ENCODE measurements at places on chromosomes 12 and 14.

- no peak for DNase-seq
These were observed 27.4 kb upstream of the BATF start for GRCh38 chr14:75494896-75495295.

DNA sequence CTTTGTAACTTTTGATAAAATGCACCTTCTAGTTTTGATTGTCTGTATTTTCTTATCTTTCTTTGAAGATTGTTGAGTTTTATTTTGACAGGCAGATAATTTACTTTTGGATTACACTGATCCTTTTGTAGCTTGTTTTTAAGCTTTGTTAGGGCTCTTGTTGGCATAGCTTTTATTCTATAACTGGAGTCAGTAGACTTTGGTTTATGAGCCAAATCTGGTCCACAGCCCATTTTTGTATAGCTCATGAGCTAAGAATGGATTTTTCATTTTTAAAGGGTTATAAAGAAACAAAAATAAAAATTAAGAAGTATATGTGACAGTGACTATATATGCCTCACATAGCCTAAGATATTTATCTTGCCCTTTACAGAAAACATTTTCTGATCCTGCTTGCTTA, 142.3 kb downstream of the FUT8 start:
- no peak for DNase-seq

DNA sequence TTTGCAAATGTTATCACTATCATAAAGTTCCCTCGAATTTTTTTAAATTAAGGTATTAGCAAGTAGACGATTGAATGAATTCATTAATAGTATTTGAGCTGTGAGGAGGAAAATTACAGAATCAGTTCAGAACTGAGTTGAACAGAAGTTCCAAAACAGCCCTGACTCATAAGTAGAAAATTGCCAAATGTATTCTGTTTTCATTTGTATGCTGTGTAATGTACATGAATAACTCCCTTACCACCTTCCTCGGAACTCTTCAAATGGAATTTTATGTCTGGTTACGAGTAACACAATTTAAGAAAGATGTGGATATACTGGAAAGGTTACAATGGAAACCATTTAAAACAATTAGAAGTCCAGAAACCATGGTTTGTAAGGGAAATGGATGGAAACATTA, 283.3 kb upstream of the FAR2 start:
- no peak for DNase-seq

- DNase-seq = no peak
These were observed 13.8 kb downstream of the DTX1 start for GRCh38 chr12:113070117-113070906.

GRCh38 chr14:88541324-88541723, 13.5 kb downstream of the PTPN21 start:
- no peak for DNase-seq

DNA sequence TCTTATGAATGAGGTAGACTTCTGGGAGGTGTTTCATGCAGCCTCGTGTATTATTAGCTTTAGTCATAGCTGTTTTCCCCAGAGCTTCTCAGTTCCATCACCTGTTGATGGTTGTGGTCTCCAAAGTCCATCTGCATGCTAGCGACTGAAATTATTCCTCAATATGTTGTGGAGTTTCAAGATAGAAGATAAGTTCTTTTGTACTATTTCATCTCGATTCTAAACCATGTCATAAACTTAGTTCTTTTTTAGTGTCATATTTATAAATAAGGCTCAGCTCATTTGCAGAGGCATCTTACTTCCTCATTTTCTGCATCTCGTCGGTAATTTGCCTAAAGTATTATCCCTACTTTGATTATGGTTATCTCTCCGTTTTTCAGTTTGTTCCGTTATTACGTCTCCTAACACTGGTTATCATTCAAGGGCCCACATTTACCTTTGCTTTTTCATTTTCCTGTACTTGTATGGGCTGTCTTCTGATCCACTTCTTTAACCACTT, 119.1 kb downstream of the ITPR2 start:
- no peak for DNase-seq

DNA sequence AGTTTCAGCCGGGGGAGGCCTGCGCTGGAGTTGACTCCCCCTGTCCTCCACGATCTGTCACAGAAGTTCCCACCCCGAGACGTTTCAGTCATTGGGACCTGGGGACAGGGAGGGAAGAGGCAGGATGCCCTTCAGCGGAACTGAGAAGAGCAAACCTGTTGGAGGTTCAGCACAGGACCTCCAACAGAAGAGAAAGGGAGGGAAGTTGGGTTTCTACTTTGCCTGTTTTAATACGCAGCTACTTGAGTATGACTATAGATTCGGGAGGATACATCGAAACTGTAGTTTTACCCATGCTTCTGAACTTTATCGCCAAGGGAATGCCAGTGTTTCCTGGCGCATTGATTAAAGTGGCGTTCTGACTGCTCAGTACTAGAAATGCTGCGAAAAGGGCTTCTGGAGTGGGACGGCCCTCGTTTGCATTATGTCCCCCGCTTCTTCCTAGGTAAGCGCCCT, 2.3 kb upstream of the DUSP6 start:
- no peak for DNase-seq

- DNase-seq = peak; percentile 14
These were observed 36.2 kb upstream of the MDM1 start for GRCh38 chr12:68368327-68368726.

DNA sequence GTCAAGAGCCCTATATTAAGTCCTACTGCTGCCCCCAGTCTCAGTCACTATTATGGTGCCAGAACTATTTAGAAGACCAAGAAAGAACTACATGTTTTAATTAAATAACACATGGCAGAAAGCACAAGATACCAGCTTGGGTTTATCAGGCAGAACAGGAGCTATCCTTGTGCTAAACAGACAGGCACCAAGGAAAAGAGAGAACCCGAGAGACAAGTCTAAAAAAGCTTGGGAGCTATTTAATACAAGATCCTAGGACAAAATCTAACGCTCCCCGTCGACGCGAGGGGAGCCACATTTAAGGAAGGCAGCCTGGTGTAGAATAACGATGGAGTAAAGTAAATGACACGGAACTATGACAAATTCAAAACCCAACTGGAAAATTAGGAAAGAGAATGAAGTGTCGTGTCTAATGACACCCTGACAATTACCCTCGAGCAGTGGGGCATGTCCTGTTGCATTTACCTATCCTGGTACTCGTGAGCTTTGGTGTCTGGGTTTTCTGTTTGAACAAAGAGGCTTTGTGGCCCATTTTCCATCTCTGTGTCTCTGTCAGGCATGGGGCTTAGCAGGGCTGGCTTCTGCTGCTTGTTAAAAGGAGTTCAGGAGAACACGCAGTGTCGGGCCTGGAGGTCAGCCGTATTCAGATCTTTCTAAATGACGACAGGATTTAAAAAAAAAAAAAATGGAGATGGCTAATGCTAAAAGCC, 140.6 kb downstream of the ETNK1 start:
- DNase-seq = no peak

DNA sequence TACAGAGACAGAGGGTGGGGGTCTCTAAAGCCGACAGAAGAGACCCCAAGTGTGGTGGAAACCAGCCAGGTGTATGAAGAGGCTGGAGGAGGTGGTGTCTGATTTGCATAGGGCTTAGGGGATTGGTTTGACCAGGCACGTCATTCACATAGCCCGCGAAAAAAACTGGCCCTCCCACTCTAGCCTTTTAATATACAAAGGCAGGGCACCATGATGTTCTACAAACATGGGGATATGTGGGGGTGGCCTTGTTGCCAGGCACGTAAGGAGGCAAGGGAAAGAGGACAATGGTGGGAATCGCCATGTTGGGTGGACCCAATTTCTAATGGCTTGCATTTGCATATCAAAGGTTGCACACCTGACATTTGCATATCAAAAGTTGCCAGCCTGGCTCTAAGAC, 13.2 kb downstream of the LALBA start:
- no peak for DNase-seq

DNA sequence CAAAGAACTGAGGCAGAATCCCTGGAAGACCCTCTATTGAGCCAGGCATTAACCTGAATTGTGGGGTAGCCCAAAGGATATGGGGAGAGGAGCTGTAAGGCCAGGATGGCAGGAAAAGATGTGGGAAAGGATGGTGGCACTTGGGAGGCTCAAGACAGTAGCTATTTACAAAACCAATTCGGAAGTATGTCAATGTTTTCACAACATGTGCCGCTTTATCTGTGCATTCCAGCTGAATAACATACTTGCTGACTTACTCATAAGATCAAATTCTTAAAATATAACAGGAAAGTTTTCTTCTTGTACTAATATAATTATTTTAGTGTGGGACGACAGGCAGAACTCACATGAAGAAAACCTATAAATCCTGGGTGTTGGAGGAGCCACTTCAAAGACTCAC, 10.6 kb downstream of the BBS10 start:
- DNase-seq = no peak

- DNase-seq = no peak
These were observed 377 bp upstream of the BCL7A start for GRCh38 chr12:122021193-122021821.

DNA sequence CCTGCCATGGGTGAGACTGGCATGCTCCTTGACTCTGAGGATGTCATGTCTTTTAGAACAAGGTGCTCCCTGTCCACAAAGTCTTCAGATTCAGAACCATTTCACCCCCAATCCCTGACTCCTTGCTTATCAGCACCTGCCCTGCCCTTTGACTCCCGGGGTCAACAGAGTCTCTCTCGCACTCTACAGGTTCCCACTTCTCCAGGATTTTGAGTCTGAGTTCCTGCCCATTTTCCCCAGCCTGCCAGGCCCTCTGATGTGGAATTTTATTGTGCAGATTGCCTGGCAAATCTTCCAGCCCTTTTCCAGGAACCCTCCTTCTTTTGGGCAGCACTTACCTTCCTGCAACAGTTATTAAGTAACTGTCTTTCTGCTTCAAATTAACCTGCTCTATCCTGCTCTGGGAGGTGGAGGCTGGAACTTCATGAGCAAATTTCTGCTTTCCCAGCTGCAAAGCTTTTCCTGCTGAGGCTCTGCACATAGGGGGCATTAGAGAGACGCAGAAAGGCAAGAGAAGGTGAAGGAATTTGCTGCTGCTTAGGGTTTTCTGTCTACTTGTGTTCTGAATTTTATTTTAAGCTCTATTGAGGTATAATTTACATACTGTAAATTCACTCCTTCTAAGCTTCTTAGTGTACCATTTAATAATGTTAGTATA, 259.1 kb downstream of the PCNX1 start:
- DNase-seq = no peak

DNA sequence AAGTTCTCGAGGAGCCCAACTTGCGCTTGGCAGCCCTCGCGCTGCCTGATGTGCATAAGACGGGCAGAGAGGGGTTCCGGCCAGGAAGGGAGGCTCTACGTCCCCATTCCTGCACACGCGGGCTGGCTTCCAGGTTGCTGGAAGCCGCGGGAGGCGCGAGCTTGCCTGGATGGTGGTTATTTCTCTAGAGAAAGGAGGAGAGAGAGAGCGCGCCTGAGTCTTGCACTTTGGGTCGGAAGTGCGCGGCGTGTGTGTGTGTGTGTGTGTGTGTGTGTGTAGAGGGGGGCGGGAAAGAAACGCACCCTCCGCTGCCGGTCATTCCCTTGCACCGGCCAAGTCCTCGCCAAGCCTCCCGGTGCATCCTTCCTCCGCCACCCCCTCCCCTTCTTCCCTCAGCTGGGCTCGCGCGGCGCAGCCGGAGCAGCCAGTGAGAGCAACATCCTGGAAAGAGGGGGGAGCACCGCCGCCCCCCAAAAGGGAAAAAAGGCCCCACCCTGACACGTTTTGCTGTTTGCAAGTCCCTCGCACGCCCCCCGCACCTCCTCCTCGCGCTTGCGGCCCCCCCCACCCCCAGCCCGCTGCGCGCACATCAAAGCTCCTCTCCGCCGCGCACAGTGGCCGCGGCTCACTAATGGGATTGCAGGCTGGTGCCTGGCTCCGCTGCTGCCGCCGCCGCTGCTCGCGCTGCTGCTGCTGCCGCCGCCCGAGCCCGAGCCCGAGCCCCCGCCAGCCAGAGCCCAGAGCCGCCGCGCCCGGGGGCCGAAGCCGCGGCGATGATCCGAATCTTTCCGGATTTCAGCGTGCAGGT, 4.4 kb upstream of the NPAS3 start:
- no peak for DNase-seq

DNA sequence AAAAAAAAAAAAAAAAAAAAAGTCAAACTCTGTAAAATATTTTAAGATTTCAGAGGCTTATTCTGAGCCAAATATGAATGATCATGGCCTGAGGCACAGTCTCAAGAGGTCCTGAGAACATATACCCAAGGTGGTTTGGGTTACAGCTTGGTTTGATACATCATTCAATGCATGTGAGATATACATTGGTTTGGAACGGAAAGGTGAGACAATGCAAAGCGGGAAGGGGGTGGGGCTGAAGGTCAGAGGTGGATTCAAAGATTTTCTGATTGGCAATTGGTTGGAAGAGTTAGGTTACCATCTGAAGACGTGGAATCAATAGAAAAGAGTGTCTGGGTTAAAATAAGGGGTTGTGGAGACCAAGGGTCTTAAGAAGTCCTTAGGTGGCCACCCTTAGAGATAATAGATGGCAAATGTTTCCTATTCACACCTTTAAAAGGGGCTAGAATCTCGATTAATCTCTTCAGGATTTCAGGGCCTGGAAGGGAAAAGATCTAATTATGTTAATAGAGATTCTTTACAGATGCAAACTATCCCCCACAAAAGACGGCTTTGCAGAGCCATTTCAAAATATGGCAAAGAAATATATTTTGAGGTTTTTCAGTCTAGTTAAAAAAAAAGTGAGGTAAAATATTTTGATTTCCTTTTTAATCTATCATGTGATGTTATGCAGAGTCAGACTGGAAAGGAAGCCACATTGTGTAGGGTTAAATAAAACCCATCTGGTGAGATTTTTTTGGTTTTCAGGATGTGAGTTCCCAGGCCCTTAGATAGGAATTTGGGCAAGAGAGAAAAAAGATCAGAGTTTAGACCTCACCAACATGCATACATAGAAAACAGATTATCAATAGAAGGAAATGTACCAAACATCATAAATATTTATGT, 173.8 kb upstream of the CNOT2 start:
- no peak for DNase-seq

GRCh38 chr14:68230950-68231717, 411.6 kb downstream of the RAD51B start:
- DNase-seq = no peak

DNA sequence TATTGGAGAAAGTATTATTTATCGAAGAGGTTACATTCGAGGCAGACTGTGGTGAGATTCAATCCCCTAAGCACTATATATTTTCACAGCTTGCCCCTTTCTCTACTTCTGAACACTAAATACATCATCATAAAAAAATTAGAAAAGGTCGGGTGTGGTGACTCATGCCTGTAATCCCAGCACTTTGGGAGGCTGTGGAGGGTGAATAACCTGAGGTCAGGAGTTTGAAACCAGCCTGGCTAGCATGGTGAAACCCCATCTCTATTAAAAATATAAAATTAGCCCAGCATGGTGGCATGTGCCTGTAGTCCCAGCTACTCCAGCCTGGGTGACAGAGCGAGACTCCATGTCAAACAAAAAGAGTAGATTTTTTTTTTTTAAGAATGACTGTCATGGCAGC, 70.6 kb upstream of the MYF6 start:
- DNase-seq = no peak

- no peak for DNase-seq
These were observed 62.4 kb downstream of the UBR7 start for GRCh38 chr14:93269341-93270068.

GRCh38 chr12:88952562-88952942, 372.3 kb upstream of the KITLG start:
- no peak for DNase-seq
